ENCODE measurements at places on chromosomes 1 and 21.

DNA sequence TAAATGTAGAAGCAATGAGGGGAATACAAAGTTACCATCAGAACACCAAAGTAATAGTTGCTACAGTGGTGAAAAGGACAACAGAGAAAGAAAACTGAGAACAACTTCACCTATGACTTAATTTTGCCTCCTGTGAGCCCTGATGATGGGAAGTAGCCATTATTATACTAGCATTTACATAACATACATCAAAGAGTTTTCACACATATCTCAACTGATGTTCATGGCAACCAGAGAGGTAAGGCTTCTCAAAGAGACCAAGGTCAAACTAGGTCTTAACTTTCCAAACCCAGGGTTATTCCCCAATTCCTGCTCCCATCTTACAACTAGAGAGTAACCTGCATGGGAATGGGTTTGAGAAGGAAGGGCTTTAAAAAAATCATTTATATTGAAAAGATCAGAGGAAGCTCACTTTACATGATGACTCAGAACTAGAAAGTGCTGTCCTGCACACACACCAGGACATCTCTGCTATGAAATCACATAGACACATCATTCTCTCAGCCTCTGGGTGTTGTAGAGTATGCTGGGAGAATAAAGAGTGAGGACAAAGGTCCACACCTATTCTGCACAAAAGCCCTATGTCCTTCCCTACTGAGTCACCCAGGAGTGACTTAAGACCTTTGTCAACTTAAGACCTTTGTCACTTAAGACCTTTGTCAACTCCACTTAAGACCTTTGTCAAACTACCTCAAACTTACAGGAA lies 179.7 kb downstream of the TNFSF18 start:
- no peak for DNase-seq

- no peak for DNase-seq
Measured at GRCh38 chr1:4602462-4603294, 51.7 kb upstream of the AJAP1 start.

DNA sequence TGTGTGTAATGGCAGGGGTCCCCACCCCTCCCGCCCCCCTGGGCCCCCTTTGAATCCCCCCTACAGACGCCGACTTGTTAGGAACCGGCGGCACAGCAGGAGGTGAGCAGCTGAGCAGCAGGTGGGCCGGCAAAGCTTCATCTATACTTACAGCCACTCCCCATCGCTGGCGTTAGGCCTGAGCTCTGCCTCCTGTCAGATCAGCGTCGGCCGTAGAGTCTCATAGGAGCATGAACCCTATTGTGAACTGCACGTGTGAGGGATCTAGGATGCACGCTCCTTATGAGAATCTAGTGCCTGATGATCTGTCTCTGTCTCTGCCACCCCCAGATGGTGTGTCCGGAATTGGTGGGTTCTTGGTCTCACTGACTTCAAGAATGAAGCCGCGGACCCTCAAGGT lies 14.9 kb upstream of the VPS26C start:
- no peak for DNase-seq

DNA sequence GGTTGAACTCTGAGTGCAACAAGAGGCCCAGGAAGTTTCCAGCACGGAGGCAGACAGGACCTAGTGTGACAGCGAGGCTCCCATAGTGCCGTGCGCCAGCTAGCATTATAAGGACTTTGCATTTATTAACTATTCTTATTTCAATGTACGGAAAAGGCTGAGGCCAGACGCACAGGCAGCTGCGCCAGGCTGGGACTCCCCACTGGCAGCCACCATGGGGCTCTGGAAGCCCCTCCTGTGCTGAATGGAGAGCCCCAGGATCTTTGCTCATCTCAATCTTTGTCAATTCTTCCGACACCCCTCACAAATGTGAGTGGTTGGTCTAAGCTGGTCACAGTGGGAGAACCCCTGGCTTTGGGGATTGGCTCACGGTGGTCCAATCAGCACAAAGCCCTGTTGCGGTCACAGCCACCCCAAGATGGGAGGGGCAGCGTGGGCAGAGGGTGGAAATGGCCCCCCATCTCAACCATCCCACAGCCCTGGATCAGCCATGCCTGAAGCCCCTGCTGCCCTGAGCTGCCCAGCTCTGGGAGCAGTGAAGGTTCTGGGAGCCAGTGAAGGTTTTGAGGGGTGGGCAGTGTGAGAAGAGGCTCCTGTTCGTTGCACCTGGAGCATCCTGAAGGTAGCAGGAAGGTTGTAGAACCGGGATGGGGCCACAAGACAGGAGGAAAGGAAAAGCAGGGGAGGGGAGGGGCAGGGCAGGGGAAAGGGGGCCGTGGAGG lies 59.5 kb upstream of the ADARB1 start:
- DNase-seq: no peak

- DNase-seq: no peak
Measured at GRCh38 chr1:26069941-26070295, 2.5 kb upstream of the TRIM63 start.

DNA sequence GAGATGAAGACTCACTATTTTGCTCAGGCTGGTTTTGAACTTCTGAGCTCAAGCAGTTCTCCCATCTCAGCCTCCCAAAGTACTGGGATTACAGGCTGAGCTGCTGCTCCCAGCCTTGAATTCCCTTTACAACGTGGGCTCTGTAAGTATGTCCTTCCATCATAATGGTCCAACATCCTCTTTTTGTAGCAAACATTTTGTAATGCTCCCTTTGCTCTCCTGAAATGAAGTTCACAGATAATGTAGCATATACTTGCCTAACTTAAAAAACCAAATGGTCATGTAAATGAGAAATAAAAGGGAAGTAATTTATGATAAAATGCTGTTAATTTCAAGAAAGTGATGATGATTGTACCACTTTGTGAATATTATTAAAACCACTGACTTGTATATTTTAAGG lies 30.5 kb upstream of the THEM4 start:
- no peak for DNase-seq

DNA sequence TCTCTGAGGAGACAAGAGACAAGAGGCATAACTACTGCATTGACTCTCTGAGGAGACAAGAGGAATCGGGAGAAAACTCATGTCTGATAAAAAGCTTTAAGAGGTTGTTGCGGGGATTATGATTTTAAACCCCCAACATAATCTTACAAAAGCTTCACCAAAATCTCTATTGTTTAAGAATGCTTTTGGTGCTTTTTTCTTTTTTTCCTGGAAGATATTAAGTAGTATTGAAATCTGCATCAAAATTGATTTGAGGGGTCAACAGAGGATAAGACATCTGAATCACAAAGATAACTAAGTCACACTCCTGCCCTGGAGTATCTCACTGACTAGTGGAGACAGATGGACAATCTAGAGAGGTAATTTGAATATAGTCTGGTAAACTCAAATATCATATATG lies 115.6 kb upstream of the MROH9 start:
- no peak for DNase-seq

- DNase-seq: no peak
Measured at GRCh38 chr21:42414928-42415769, 11.4 kb downstream of the UBASH3A start.

DNA sequence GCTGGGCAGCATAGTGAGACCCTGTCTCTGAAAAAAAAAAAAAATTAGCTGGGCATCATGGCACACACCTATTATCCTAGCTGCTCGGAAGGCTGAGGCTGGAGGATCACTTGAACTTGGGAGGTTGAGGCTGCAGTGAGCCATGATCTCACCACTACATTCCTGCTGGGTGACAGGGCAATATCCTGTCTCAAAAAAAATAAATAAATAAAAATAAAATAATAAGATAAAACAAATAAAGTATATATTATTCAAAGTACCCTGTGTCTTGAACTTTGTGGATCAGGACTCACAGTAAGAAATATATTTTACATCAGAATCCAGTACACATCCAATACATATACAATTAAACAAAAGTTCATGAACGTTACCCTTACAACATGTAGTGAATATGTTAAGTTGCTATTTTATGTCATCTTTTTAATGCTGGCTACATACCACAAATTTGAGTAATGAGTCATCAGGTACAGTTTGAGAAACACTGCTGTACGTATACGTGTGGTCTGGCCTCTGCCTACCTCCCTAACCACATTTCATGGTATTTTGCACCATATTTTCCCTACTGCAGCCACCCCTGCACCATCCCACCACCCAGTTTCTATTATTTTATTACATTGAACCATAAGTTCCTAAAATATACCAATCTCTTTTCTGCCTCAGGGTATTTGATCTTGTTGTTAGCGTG lies 4.4 kb downstream of the NME7 start:
- peak; percentile 51 for DNase-seq

- no peak for DNase-seq
Measured at GRCh38 chr1:63414691-63415365, 47.4 kb downstream of the ALG6 start.

- peak; percentile 16 for DNase-seq
Measured at GRCh38 chr1:34460193-34460592, 283.5 kb downstream of the C1orf94 start.

DNA sequence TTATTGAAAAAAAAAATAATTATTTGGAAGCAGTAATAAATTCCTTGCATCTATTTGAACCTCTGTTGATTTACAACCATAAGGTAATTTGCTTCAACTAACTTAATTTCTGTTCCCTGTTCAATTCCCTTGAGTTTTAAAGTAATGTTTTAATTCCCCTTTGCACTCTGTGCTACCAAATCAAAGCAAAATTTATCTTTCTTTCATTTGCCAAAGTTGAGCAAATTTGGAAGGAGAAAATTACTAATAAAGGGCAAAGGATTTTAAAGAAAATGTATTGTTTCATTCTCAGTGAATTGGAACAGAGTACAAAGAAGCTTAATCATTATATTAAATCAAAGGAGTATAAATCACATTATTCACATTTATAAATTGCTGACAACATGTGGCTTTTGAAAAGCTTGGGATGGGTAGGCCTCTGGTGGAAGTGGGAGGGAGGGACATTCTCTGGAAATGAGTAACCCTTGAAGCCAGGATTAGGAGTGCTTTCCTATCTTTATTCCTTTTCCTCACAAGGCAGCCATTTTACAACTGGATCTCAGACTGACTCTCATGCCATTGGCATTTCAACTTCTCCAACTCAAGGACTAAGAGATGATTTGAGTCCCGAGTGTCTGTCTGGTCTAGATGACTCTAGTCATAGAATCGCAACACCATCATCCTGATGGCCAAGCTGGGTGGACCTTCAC lies 331.6 kb upstream of the DUSP10 start:
- DNase-seq: no peak

DNA sequence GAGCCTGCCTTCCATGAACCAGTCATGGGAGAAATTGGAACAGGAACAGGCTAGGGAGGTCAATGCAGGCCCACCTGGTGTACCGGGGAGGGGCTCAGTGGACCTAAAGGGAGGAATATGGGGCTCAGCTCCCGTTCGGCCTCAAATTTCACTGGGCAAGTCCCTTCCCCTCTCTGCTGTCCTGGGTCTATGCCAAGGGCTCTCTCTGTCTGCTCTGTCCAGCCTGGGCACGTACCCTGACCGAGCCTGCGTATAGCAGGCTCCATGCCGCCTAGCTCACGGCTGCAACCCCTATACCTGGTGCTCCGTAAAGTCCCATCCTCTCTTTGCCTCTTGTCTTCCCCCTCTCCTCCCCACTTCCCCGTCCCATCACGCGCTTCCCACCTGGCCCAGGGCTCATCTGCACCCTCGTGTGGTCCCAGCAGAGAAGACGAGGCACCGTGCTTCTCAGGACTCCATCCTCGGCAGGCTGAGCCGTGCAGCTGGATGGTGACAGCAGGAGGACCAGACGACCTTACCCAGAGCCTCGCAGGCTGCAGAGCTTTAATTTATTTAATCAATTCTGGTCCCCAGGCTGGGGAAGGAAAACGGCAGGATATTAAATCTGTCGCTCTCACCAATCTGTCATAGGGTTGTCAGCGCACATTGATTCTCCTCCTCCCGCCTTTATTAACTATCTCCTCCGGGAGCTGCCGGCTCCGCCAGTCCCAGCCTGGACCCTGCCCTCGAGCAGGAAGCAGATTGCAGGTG lies 25.0 kb upstream of the DISP3 start:
- no peak for DNase-seq

DNA sequence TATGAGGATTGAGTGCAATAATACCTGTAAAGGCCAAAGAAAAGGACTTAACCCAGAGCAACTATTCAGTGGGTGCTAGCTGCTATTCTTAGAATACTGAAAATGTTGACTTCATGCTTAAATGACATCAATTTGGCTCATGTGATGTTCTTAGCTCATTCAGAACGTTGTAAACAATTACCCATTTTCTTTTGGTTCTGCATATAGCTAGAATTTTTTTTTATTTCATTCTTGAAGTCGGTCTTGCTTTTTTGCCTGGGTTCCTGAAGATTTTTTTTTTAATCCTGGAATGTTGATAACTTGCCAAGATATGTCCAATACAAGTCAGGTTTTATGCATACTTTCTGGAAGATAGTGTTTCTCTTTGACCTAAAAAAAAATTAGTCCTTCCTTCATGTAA lies 772.0 kb downstream of the LTN1 start:
- DNase-seq: no peak

DNA sequence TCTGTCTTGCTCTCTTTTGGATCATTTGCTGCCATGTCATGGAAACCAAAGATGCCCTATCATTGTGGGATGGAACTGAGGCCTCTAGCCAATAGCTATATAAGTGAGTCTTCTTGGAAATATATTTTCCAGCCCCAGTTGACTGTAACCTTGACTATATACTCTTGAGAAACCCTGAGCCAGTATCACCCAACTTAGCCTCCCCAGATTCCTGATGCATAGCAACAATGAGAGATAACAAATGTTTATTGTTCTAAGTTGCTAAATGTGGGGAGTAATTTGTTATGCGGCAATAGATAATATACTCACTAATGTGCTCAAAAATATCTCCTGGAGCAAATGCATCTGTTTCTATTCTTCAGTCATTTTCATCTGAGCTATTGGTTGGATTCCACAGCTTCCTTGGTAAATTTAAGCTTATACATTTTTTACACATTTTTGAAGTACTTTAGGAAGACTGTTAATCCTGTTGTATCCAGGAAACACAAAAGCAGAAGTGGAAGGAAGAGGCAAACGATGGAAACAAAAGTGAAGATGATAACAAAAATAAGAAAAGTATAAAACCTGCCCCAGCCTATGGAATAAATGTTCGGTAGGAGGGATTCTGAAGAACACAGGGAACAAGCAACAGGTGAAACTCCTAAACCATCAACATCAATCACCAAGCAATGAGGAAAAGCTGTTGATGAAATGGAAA lies 6.3 kb upstream of the SRRM1 start:
- no peak for DNase-seq

- DNase-seq: no peak
Measured at GRCh38 chr1:67908250-67908936, 75.1 kb upstream of the GNG12 start.

- DNase-seq: no peak
Measured at GRCh38 chr1:163974120-163974519, 584.9 kb upstream of the PBX1 start.

DNA sequence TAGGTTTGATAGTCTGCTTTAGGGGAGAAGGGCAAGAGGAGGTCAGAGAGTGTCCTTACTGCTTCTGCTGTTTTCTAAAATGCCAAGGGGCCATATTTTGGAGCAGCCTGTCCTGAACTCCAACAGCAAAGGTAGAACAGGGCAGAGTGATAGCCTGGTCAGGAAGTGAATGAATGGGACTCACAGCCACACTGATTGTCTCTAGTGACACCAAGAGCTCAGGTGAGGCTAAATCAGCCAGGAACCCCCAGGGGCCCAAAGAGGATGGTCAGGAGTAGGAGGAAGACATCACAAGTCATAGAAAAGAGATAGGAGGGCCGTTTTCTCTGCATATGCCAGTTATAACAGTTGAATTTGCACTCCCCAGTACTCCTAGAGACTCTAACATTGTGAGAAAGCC lies 97.4 kb upstream of the DUSP10 start:
- no peak for DNase-seq
